ENCODE measurements at places on chromosomes 2 and 18.

GRCh38 chr2:21700644-21701043 is 576.9 kb downstream of the TDRD15 start:
- H3K27ac ChIP-seq: no peak overlapping the region
- H3K27me3 ChIP-seq: no peaks in the 10 kb centered on the region
- H3K4me1 ChIP-seq: no peaks in the 10 kb centered on the region
- no peak overlapping the region for H3K4me3 ChIP-seq
- DNase-seq: no peak
- H3K36me3 ChIP-seq: no peaks in the 10 kb centered on the region

DNA sequence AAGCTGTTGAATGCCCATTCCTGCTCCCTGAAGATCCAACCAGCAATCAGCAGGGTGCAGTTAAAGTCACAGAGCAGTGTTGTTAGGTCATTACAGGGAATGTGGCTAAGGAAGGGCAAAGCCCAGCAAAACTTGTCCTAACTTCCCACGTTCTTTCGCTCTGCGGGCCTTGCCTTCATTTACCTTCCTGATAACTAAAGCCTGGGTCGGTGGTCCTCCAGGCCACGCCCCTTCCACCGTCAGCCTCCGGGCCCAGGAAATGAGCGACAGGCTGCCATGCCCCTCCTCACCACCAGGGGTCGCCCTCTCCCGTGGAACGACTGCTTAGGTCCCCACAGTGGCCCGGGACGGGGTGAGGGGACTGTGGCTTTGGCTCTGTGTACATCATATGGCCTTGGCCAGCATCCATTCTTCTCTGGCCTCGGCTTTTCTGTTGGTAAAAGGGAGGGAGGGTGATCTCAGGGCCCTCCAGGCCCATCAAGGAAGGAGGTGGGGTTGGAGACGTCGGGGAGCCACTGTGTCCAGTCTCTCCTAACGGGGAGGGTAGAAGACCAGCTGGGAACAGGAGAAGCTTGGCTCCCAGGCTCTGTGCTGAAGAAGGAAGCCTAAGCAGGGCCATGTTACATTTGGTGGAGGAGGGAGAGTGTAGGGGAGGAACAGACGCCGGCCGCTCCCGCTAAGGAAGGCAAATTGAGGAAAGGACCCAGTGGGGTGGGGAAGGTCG is 2.2 kb downstream of the SH2D6 start:
- peak overlapping the region; percentile 18 for H3K4me3 ChIP-seq
- peak; percentile 91 for DNase-seq
- H3K27ac ChIP-seq: peak overlapping the region; percentile 25
- H3K4me1 ChIP-seq: peaks cover 32% of the 10 kb centered on the region
- H3K36me3 ChIP-seq: no peaks in the 10 kb centered on the region

DNA sequence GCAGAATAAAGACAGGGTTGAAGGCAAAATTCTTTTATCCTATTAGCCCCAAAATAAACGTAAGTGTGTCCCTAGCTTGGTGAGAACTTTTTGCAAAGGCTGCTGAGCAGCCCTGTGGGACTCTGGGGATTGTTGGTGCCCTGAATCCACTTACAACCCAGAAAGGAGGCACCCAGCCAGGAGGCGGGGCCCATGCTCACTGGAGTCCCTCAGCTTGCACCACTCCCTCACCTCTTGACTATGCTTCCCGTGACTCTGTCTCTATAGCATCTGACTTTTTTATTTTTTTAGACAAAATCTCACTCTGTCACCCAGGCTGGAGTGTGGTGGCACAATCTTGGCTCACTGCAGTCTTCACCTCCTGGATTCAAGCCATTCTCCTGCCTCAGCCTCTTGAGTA is 15.8 kb upstream of the COL6A3 start:
- H3K27ac ChIP-seq: no peak overlapping the region
- H3K36me3 ChIP-seq: no peaks in the 10 kb centered on the region

GRCh38 chr18:50722311-50722710 is 97.5 kb downstream of the MRO start:
- no peaks in the 10 kb centered on the region for H3K27me3 ChIP-seq
- H3K4me1 ChIP-seq: no peaks in the 10 kb centered on the region
- H3K36me3 ChIP-seq: no peaks in the 10 kb centered on the region

DNA sequence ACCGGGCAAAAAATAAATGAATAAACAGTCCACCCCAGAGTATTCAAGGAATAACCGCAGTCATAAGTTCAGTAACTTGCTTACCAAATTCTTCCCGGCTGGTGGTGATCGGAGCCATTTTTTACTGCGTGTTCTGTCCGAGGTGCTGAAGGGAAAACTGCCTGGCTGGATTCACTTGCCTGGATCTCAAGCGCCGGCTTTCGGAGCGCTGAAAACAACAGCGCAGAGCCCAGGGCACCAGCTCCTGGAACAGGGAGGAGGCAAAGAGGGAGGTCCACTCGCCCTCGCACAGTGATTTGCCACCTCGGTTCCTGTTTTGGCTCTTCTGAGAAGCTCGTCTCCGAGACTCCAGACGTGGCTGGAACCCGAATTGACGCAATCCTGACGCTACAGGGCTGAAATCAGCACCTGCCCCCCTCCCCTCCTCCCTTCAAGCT is at the start of gene SYT4:
Gene SYT4 (minus strand): TSS at position 327 of the 437 bp plus-strand sequence. CDS start 209 bp downstream, at position 118.
- no peaks in the 10 kb centered on the region for H3K27me3 ChIP-seq
- H3K36me3 ChIP-seq: no peaks in the 10 kb centered on the region
- no peaks in the 10 kb centered on the region for H3K4me1 ChIP-seq
- no peak within 1 kb of the TSS for H3K4me3 ChIP-seq
- no peak within 1 kb of the TSS for H3K27ac ChIP-seq
- no peak for DNase-seq

DNA sequence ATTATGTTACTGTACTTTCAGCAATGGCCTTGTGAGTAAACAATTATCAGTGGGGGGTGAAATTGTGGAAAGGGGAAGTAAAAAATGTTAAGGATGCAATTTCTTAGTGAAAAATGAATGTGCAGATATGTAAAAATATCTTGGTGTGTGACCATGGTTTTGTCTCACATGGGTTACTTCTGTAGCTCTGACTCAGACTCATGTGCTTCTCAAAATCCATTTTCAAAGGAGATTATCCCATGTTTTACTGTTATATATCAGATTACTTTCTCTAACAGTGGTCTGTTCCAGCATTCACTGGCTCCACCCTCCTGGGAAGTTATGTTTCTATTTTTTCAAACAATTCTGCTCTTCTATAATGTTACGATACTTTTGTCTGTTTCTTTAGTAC is 298.2 kb upstream of the COL3A1 start:
- H3K27me3 ChIP-seq: no peaks in the 10 kb centered on the region
- H3K4me3 ChIP-seq: no peak overlapping the region
- no peaks in the 10 kb centered on the region for H3K4me1 ChIP-seq
- DNase-seq: no peak

GRCh38 chr2:95062242-95063085 is 37.0 kb downstream of the MAL start:
- H3K27ac ChIP-seq: no peak overlapping the region
- H3K4me3 ChIP-seq: no peak overlapping the region
- no peaks in the 10 kb centered on the region for H3K27me3 ChIP-seq
- no peaks in the 10 kb centered on the region for H3K4me1 ChIP-seq
- no peak for DNase-seq
- H3K36me3 ChIP-seq: no peaks in the 10 kb centered on the region

GRCh38 chr2:111684611-111685010 is 199.4 kb downstream of the ANAPC1 start:
- no peaks in the 10 kb centered on the region for H3K4me1 ChIP-seq
- no peak overlapping the region for H3K27ac ChIP-seq
- no peak for DNase-seq
- H3K4me3 ChIP-seq: no peak overlapping the region

- H3K4me3 ChIP-seq: no peak overlapping the region
- peaks cover 42% of the 10 kb centered on the region for H3K4me1 ChIP-seq
- H3K36me3 ChIP-seq: no peaks in the 10 kb centered on the region
- H3K27me3 ChIP-seq: no peaks in the 10 kb centered on the region
- H3K27ac ChIP-seq: no peak overlapping the region
Measured at GRCh38 chr2:11832531-11832930, 86.1 kb downstream of the LPIN1 start.

DNA sequence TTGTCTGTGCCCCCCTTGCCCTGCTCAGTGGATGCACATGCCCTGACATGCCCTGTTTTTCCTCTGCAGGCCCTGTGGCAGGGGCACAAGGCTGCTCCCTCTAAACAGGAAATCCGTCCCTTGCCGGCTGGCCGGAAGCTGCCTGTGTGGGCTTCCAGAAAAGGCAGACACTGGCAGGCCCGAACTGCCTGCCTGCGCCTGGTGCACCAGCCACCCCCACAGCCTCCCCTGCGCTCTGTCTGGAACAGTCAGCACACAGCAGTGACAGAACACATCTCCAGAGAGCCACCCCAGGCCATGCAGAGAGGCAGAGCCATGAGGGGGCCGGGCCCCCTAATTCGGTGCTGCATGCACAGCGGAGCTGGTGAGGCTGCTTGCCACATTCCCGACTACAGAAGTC is 33.5 kb downstream of the LOXHD1 start:
- H3K27ac ChIP-seq: no peak overlapping the region
- peaks cover 6% of the 10 kb centered on the region for H3K27me3 ChIP-seq
- H3K4me3 ChIP-seq: no peak overlapping the region
- DNase-seq: no peak
- no peaks in the 10 kb centered on the region for H3K36me3 ChIP-seq
- H3K4me1 ChIP-seq: no peaks in the 10 kb centered on the region

DNA sequence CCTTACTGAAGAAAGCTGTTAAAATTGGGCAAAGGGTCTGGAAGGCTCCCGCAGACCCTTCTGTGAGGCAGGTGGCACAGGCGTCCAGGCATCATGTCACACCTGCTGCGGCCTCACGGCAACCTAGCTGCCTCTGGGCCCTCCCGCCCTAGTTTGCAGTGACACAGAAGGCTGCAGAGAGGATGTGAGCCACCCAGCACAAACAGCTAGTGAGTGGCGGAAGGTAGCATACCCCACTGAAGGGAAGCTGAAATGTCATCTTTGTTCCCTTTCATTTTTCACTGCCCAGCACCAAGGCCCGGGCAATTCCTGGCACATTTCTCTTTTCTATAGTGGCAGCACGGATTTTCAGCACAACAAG is 53.8 kb downstream of the TRAPPC12 start:
- peaks cover 2% of the 10 kb centered on the region for H3K36me3 ChIP-seq
- no peaks in the 10 kb centered on the region for H3K27me3 ChIP-seq
- no peaks in the 10 kb centered on the region for H3K4me1 ChIP-seq
- no peak overlapping the region for H3K27ac ChIP-seq

DNA sequence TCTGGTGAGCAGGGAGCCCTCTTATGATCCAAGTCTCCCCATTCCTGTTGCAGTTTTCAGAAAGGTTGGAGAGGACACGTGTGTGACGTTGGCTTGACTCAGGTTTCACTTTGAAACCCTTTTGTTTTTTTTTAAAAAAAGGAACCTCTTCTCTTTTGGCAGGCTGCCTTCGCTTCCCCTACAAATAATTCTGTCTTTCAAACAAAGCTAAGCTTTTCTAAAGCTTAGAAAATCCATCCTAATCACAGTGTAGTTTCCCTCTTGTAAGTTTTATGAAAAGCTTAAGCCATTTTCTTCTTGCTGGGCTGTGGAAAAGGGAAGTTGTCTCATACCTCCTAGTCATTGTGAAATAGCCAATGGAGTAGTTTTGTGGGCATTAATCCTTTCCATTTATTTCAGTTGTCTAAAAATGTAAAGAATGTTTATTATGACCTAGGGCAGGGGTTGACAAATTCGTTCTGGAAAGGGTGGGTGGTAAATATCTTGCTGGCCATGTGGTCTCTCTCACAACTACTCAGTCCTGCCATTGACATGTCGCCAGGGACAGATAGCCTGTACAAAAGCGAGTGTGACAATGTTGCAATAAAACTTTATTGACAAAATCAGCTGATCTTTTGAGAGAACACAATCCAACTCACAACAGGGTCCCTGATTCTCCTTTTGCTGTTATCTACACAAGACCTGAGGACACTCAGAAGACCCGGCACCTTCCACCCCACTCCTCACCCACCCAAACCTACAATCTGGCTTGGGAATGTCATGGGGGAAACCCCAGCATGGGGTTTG is 878.8 kb downstream of the RNF144A start:
- H3K27ac ChIP-seq: no peak overlapping the region
- H3K4me1 ChIP-seq: no peaks in the 10 kb centered on the region
- DNase-seq: no peak
- no peak overlapping the region for H3K4me3 ChIP-seq

GRCh38 chr2:46239175-46239846 is 57.9 kb upstream of the EPAS1 start:
- no peak overlapping the region for H3K27ac ChIP-seq
- no peaks in the 10 kb centered on the region for H3K4me1 ChIP-seq
- H3K27me3 ChIP-seq: no peaks in the 10 kb centered on the region
- no peak for DNase-seq
- no peak overlapping the region for H3K4me3 ChIP-seq

DNA sequence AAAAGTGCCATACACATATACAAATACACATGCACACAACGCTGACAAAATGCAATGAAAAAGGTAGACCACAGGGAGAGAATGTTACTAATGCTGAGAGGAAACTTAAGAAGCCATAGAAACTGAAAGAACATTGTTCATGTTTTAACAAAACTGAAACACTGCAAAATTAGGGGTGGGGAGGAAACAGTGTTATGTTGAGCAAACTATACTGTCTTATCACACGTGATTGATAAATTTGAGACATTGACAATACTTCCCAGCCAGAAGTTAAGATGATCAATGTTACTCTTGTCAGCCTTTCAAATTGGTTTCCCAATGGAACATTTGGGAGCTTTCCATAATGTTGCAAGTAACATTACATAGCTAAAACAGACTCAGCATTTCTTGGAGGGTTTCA is 165.5 kb downstream of the L3MBTL4 start:
- no peaks in the 10 kb centered on the region for H3K27me3 ChIP-seq
- DNase-seq: no peak
- H3K4me3 ChIP-seq: no peak overlapping the region

DNA sequence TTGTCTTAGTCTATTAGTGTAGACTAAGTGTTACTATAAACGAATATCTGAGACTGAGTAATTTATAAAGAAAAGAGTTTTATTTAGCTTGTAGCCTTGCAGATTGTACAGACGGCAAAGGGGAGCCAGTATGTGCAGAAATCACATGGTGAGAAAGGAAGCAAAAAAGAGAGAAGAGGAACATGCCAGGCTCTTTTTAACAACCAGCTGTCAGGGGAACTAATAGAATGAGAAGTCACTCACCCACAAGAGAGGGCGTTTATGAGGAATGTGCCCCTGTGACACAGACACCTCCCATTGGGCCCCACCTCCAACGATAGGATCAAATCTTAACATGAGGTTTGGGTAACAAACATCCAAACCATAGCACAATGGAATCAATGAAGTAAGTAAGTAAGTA is 20.6 kb upstream of the ZNF804A start:
- H3K27ac ChIP-seq: no peak overlapping the region
- H3K4me3 ChIP-seq: no peak overlapping the region
- H3K36me3 ChIP-seq: no peaks in the 10 kb centered on the region
- DNase-seq: no peak

Data from B cell (primary cell).